ENCODE measurements at places on chromosomes 2 and 18.
A peak's percentile ranks its signal among the peaks of the same experiment; 100 is the strongest.

GRCh38 chr18:51092117-51092516, 62.1 kb downstream of the SMAD4 start:
- DNase-seq: no peak

DNA sequence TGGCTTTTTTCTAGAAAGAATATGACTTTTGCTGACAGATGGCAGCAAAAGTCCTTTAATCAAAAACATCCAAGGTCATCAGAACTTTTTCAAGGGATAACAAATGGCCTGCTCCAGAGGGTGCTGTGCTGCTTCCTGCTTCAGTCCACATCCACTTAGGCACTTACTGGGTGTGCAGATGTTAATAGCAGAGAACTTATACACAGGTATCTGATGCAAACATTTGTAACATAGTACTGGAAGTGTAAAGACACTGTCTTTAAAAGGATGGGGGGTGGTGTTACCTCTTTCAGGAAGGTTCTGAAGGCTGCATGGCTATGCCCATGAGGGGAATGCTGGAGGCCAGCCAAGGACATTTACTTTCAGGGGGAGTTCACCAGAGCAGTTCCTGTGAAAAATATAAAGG, 5.5 kb downstream of the HOXD8 start:
- no peak for DNase-seq

- no peak for DNase-seq
Observed at GRCh38 chr2:240705204-240705791, 13.6 kb downstream of the AQP12A start.

DNA sequence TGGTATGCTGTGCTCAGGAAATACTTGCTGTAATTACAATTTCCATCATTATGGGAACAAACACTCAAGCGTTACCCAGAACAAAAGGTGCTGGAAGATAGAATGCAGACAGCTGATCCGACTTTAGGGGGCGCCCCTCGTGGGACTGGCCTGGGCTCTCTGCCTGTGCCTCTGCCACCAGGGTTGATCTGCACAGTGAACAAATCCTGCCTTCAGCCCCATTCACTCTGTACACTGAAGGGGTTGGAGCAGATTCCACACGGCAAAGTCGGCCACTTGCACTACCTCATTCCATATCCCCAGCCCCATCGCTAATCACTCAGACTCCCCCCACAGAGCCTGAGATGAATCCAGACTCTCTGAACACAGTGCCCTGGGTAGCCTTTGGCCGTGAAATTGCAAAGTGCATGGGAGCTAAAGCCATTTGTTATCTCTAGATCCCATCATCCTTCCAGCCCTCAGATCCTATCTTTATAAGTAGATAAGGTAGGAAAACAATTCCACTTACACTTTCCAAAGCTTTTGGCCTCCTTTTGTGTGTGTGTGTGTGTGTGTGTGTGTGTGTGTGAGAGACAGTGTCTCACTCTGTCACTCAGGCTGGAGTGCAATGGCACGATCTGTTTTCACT, 69.3 kb downstream of the INPP5D start:
- DNase-seq: no peak

DNA sequence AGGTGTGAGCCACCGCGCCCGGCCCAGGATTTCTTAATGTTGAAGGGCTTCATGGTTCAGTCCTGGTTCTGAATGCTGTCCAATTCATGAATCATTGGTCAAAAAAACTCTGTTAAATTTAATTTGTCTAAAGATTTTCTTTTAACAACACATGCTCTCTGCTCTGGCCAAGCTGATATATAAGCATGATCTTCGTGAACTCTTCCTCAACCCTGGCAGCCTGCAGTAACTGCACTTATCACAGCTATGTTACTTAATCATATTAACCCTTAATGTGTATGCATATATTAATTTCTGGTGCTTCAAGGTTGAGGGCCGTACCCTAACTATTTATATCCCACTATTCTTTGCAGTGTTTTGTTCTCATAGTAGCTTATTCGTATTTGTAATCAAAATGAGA, 29.4 kb upstream of the FRZB start:
- DNase-seq: no peak

DNA sequence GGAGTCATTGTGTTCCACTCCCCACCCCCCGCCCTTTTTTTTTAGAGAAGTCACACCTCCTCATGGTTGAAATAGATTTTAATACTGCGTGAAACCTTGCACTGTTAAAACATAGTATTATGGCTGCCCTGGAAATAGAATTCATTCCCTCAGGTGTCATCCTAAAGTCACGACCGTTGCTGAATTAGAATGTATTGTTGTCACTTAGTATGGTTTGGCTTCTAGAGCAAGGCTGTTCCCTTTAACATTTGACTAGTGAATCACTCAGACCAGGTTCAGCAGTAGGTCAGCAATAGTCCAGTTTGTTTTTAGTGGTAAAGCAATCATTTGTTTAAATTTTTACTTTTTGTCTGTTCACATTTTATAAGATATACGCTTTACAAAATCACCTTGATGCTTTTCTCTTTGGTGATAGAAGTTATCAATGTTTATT, 1.2 kb downstream of the BABAM2 start:
- no peak for DNase-seq

- peak; percentile 26 for DNase-seq
Observed at GRCh38 chr2:219175928-219176817, 552 bp downstream of the CNPPD1 start.

DNA sequence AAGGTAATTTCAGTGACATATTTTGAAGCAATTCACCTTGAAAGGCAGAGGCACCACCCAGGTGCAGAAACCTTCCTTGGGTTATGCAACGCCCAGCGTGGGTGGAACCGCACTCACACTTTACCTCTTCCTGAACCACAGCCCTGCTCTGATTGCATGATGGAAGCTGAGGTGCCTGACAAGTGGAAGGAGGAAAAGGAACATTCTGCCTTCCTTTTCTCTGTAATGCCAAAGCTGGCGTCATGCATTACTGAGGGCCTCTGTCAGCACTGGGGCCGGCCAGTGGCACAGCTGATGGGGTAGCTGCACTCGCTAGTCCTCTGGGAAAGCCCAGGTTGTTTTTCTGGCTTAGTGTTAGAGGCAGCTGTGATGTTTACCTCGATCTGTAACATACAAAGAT, 266.5 kb downstream of the NEDD4L start:
- peak; percentile 20 for DNase-seq

- no peak for DNase-seq
Observed at GRCh38 chr2:181566334-181567032, 90.4 kb downstream of the CERKL start.

DNA sequence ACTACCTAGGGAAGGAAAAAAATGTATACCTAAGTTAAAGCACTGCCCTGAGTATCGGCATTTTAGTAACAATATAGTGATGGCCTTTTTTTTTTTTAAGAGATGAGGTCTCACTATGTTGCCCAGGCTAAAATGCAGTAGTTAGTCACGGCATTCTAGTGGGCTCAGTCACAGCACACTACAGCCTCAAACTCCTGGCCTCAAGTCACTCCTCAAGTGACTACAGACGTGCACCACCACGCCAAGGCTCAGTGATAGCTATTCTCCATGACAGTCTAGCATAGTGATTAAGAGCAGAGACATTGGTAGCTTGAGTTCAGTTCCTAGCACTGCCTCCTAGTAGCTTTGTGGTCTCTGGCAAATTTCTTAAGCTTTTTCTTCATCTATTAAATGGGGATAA, 27.6 kb downstream of the UBXN2A start:
- DNase-seq: no peak

GRCh38 chr2:209525331-209525730, 101.5 kb downstream of the MAP2 start:
- DNase-seq: no peak

GRCh38 chr2:60710707-60711106, 45.4 kb upstream of the PAPOLG start:
- no peak for DNase-seq

DNA sequence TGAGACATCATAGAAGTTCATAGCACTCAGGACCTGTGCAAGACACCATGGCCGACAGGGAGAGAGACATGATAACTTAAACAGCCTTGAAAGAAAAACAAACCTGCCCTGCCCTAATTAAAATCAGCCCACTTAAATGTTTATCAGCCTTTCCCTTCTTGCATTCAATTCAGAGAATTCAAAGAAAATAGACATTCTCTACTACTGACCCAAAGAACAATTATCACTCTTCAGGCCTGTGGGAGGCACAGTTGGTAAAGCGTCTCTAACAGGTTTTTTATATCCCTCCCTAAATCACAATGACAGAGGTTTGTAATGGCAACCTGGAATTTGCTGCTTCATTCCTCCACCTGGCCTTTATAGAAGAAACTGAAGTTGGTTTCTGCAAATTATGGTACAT, 1.7 kb downstream of the CDK15 start:
- no peak for DNase-seq

- no peak for DNase-seq
Observed at GRCh38 chr2:219965287-219966194, 338.1 kb downstream of the SLC4A3 start.

GRCh38 chr2:25489631-25490030, 147.9 kb upstream of the DNMT3A start:
- no peak for DNase-seq

DNA sequence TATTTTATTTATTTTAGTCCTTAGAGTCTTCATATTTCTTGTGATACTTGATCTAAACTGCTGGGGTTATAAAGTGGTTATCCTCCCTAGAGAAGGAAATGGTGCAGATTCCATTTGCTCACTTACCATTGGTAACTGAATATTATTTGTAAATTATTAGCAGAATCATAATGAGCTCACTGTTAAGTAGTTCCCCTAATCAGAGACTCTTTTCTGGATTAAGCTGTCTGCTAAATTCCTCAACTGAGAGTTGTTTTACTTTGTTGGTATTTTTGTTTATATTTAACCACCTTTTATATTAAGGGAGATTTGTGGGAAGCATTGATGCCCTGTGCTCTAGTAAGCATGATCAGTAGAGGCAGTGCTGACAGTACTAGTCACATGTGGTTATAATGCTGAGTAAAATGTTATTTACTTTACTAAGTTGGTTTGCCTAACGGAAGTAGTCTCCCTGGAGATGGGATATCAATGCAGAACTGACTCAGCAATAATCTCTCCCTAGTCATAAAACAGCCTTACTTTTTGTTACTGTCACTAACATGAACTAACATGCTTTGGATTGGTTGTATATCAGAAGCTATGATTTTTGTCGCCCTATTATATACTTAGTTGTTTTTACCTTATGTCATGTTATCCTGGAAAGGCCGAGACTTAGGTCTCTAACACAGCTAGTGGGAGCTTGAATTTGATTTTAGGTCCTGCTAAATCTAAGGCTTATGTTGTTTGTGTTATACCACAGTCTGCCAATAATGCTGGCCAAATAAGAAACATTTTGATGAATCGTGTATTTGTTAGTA, 166.7 kb downstream of the MCFD2 start:
- no peak for DNase-seq

- DNase-seq: no peak
Observed at GRCh38 chr2:135037831-135038230, 9.4 kb downstream of the MAP3K19 start.

DNA sequence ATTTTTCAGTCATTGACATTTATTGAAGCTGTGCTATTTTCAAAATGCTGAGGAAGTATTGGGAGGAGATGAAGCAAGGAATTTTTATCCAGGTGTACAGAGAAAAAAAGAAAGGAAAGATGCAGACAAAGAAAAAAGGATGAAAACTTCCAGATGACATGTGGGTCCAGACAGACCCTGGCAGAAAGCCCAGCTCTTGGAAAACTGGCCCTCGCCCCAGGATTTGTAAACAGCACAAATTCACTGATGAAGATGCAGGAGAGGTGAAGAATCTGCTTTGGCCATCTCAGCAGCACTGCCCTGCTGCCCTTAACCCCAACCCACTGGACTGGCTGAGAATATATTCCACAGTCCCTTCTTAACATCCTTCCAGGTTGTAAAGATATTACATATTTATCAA, 12.5 kb downstream of the TACR1 start:
- DNase-seq: no peak

GRCh38 chr2:194424683-194425209, 1232.3 kb upstream of the SLC39A10 start:
- no peak for DNase-seq

- no peak for DNase-seq
Observed at GRCh38 chr2:118913803-118914645, 28.0 kb upstream of the MARCO start.

GRCh38 chr2:170950221-170950761, 21.2 kb downstream of the GORASP2 start:
- no peak for DNase-seq

- no peak for DNase-seq
Observed at GRCh38 chr2:181070836-181071200, 90.4 kb downstream of the UBE2E3 start.

DNA sequence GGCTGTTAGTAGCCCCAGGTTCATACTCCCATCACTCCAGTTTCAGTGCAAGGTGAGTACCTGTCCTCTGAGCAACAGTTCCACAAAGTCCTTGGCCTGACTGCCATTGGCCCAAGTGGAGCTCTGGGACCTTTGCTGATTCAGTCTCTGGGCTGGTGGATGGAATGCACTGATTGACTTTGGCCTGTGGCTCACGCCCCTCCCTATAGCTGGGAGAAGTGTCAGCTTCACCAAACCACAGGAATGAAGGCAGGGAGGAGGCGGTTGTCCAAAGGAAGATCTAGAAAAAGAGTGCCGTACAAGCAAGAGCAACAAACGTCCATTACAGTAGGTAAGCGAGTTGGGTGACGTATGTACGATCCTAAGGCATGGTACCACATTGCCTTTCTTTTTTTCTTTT, 34.0 kb downstream of the QPCT start:
- DNase-seq: no peak

DNA sequence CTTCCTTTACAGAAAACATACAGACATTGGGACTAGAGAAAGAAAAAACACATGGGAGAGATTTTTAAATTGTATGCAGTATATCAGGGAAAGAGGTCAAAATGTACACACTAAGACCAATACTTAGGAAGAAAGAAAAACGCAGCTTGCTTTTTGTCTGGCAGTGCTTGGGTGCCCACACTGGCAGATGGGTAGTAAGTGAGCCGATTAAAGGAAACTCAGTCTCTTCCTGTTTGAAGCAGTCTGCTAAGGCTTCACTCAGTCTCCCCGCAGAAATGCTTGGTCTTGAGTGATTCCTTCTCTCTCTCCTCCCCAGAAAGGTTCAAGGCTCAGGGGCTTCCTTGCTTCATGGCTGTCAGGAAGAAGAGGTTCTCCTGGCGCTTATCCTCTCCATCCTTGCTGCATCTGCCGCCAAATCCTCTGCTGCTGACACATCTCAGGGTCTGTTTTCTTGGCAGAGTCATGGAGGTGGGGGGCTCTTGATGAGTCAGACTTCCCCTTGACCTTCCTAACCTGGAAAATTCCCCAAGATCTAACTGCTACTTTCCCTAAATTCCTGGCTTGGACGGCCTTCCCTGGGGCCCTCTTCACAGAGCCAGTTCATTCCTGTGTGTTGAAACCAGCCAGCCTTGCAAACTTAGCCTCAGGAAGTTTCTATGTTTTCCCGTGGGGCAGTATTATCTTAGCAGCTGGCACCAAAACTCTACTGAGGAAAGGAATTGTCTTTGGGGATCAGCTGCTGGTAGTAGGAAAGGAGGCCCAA, 10.5 kb upstream of the TMSB10 start:
- DNase-seq: no peak

- DNase-seq: no peak
Observed at GRCh38 chr2:30074023-30074422, 72.8 kb upstream of the YPEL5 start.

GRCh38 chr2:190847504-190848081, 33.0 kb upstream of the GLS start:
- DNase-seq: no peak
